Neural crest cell (in vitro differentiated cells): ENCODE measurements at places on chromosomes 2 and 18.

DNA sequence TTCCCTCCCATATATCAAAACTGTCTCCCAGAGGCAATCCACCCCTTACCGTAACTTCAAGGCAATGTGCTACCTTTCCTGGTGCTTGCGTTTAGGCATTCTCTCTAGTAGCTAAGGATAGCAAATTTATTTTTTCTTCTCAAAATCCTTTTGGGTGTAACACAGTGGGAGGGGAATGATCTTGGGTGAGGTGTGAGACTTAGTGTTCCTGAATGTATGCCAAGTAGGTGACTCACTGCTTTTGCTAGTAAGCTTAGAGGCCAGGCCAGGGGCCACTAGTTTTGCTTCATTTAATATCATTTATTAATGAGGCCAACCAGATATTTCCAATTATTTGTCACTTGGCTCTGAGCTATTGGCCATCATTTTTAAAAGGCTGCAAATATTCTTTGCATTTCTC lies 135.5 kb downstream of the NAPG start:
- DNase-seq: no peak

DNA sequence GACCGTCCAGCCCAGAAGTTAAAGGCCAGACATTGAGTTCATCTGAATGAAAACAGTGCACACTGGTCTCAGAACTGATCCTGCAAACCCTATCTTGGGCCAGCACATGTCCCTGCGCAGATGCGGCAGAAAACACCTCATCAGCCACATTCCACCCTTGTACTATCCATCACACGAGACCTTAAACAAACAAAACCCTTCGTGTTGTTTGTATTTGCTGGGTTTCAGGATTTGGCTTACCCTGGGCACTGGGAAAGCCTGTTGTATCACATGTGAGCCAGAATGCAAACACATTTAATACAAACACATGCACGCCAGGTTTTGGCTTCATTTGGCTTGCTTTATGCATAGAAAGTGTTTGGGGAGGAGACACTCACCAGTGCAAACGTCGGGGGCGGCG lies 12.5 kb downstream of the WIPF1 start:
- no peak for DNase-seq

DNA sequence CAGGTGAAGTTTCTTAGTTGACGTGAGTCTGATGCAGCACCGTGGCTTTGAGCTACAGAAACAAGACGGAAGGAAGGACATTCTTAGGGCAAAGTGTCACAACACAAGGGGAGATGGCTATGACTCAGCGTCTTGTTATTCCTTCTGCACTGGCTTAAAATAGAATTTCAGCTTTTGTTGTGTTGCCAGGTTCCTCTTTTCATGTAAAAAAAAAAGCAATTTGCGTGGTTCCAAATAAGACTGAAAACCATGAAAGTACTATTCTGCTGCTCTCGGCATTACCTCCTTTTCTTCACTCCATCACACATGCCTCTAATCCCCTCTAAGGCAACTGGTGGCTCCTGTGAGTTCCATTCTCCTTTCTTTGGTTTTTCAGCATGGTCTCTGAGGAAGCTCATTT lies 150.1 kb downstream of the ANTXR1 start:
- DNase-seq: no peak

GRCh38 chr2:225182126-225182525 lies 139.9 kb upstream of the DOCK10 start:
- no peak for DNase-seq

DNA sequence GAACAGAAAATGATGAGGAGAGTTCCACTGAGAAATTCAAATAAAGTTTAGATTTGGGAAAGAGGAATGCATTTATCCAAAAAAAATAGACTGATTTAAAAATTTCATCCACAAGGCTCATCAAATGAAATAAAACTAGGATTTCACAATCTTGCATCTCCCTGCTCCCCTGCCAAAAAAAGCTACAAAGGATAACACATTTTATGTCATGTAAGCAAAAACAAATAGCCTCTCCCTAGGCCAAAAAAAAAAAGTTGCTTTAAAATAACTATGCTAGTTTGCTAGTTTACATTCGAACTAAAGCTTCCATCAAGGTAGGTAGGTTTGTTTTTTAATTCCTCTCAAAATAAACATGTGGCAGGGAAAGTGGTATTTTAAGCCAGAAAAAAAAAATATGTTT lies 465.5 kb upstream of the ID2 start:
- no peak for DNase-seq
